ENCODE measurements at places on chromosomes 3 and 15. TPM values are rescaled to one million over a fixed set of nuclear protein-coding genes. Genes with fewer than 3 reads are reported as not detected.

Gene SPTBN5
- total RNA-seq: 0.14 TPM

DNA sequence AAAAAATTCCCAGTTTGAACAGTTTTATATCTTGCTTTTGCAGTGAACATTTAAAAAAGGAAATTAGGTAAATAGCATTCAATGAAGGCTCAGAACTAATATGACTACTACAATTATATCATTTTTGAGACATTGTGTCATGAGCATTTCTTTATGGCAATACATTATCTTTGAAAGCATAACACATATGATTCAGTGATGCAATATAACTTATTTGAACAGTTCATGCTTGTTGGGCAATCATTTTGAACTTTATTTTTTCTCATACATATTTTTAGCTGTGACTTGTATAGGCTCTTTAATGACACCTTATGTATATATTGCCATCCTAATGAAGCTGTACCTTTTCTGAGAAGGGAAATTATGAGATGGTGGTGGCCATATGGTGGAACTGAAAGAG lies 828.6 kb upstream of the NR2F2 start:
- no peak for DNase-seq

Gene ANKUB1
- not detected for total RNA-seq

Gene RBM5
- 94.1 TPM for total RNA-seq

Gene NXPE3
- total RNA-seq: 16.9 TPM

GRCh38 chr15:89783111-89783860 lies 7.2 kb downstream of the MESP2 start:
- no peak for DNase-seq

- no peak for DNase-seq
These were observed 38.3 kb upstream of the IL12A start for GRCh38 chr3:159950156-159950898.

- no peak for DNase-seq
These were observed 828 bp downstream of the U2SURP start for GRCh38 chr3:143002083-143002712.

Gene OXSM
- total RNA-seq: 15.1 TPM

- DNase-seq: peak; percentile 76
These were observed 1.4 kb upstream of the RAP2B start for GRCh38 chr3:153160451-153161137.

Gene CDHR4
- not detected for total RNA-seq

DNA sequence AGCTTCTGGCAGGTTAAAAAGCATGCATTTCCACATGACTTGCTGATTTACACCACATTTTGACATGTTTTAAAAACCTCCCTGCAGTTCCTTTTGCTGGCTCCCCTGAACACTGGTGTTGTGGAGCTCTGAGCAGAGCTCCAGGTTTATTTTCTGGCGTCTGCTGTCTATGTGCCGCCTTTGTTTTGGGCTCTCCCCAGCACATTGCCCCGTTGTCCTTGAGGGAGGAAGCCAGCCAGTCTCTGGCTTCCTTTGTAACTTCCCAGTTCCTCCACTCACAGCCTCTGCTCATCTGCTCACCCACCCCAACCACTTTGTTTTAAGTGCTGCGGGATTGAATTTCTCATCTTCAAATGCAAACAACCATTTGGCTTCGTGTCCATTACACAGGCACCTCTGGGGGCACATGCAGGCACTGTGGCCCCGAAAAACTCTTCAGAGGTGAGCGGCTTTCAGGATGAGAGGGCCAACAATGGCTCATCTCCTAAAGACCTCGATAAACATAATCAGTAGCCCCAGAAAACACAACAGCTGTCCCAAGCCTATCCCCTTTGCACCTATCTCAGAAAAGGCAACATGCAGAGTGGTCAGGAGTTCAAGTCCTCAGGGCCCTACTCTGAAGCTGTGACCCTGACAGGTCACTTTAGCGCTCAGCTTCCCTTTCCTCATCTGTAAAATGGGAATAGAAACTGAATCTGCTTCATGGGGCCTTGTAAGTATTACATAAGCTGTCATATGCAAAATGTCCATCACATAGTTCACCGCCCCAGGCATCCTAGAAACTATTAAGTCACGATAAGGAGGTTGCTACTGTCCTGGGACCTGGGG lies 1.3 kb upstream of the MEF2A start:
- DNase-seq: no peak

DNA sequence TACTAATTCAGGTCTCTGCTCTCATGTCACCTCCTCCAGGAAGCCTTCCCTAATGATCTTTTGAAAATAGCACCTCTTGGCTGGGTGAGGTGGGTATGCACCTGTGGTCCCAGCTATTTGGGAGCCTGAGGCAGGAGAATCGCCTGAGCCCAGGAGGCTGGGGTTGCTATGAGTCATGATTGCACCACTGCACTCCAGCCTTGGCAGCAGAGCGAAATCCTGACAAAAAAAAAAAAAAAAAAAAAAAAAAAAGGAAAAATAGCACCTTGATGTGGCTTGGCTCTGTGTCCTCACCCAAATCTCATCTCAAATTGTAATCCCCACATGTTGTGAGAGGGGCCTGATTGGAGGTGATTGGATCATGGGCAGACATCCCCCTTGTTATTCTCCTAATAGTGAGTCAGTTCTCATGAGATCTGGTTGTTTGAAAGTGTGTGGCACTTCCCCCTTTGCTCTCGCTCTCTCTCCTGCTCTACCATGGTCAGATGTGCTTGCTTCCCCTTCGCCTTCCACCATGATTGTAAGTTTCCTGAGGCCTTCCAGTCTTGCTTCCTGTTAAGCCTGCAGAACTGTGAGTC lies 11.2 kb upstream of the RNU6-1 start:
- no peak for DNase-seq

Gene FSIP1
- 0.62 TPM for total RNA-seq

Gene ZPLD1
- total RNA-seq: 0.41 TPM

- DNase-seq: no peak
These were observed 847 bp downstream of the WHAMM start for GRCh38 chr15:82810061-82810889.

- DNase-seq: no peak
These were observed 175.1 kb downstream of the CD47 start for GRCh38 chr3:107915706-107916105.

DNA sequence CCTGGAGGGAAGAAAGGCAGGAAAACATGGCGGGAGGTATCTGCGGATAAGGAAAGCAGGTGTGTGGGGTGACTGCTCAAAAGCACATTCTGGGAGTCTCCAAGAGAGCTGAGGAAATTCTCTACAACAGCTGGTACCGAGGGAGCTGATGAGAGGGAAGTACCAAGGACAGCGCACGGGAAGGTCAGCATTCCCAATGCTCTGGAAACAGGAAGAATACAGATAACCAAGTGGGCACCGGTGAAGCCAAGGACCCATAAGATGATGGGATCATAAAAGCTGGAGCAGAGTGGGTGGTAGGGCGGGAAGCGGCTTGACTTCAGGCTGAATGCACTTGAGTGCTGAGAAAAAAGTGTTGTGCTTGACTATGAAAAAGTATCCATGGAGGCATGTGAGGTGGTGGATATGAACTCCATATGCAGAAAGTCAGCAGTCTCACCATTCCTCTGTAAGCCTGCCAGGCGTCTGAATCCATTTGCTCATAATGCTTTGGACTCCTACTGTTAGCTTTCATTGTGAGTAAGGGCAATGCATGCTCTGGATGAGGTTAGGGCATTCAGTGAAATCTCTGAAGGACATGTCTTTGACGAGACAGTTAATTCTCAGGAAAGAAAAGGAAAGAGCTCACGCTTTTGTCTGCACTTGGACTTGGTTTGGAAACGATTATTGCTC lies 215.5 kb downstream of the NR1D2 start:
- DNase-seq: no peak

DNA sequence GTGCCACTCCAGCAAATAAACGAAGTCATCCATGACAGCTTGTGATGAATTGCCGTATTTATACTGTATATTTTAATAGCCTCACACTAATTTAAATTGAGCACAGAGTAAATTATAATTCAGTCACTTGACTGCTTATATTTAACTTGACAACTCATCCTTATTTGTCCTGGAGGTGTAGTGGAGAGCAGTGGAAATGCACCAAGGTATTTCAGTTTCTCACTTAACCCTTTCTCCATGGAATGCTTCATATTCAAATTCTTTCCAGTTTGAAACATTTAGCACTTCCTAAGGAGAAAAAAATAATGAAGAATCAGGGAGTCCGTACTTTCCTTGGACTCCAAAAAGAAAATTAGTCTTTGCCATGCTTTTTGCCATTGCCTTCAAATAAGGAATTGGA lies 99.0 kb downstream of the MAP2K5 start:
- no peak for DNase-seq

- no peak for DNase-seq
These were observed 76.7 kb upstream of the STRIT1 start for GRCh38 chr3:155370198-155370597.

DNA sequence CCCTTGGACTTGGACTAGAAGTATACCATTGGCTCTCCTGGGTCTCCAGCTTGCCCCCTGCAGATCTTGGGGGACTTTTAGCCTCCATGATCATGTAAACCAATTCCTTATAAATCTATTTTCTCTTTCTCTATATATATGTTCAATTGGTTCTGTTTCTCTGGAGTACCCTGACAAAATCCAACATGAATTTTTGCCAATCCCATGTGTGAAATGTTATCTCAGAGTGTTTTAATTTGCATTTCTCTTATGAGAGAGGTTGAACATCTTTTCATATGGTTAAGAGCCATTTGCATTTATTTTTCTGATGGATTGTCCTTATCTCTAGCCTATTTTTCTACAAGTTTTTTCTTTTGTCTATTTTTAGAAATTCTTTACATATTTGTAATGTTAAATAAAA lies 131.7 kb upstream of the NEO1 start:
- no peak for DNase-seq

DNA sequence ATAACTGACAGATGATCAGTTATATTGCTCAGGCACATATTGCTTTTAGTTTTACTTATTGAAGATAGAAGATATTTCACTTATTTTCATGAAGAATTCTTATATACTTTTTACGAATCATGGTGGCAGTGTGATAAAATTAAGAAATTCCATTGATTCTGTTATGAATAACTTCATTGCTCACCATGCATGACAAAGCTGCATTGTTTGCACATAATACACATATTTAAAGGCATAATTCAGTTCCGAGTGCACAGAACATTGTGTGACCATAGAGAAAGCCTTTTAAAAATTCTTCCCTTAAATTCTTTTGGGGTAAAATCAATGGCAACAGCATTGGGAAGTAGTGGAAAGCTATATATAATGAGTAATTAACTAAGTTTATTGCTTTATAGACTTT lies 82.5 kb upstream of the NAALADL2 start:
- DNase-seq: no peak

Gene EXD1
- total RNA-seq: not detected

DNA sequence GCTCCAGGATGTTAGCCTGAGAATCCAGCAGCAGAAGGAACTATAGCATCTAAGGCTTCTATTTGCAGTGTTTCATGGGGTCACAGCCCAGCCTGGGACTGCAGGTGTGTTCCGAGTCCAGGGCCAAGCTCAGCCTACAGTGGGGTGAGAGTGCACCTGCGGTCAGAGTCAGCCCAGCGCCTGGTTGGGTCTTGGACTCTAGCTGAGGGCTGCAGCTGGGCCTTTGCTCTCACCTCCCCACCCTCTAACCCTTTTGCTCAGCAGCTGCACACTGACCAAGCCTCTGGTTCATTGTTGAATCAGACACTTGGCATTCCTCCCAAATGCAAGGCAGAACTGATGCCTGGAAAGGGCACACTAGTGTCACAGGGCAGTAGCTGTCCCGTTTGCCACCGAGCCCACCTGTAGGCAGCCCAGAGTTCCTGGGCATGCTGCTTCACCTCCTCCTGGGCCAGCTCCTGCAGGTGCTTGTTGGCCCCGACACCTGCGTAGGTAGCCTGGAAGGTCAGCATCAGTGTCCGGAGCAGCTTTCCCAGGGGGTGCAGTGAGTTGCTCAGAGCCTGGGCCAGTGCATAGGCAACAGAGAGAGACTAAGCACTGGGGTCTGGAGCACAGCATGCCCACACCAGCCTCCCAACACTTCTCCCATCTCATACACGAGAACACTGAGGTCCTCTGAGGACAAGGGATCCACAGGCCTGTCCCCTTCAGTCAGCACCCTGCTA lies 17.5 kb downstream of the ALS2CL start:
- no peak for DNase-seq

GRCh38 chr3:4454142-4454541 lies 12.9 kb downstream of the SUMF1 start:
- no peak for DNase-seq

DNA sequence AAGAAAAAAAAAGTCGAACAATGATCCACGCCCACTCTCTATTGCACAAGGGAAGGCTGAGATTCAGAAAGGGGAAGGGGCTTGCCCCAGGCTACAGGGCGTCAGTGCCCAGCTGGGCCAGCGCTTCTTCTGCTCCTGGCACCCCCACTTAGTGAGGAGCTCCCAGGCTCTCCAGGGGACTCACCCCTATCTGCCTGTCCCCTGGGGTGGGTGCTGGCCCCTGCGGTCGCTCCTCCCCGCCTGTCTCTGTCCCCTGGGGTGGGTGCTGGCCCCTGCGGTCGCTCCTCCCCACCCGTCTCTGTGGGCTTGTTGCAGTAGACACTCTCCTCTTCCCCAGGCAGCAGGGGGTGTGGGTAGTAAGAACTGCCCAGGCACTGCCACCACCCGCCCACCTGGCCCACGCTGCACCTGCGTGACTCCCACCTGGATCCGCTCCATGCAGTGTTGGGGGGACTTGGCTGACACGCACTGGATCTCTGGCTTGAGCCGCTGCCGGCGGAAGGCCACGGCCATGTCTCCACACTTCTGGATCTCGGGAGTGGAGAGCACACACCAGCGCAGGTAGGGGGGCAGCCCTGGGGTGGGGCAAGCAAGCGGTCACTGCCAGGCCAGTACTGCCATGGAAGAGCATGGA lies 14.6 kb downstream of the MELTF start:
- DNase-seq: no peak

GRCh38 chr15:57298204-57298603 lies 78.1 kb upstream of the CGNL1 start:
- DNase-seq: no peak

DNA sequence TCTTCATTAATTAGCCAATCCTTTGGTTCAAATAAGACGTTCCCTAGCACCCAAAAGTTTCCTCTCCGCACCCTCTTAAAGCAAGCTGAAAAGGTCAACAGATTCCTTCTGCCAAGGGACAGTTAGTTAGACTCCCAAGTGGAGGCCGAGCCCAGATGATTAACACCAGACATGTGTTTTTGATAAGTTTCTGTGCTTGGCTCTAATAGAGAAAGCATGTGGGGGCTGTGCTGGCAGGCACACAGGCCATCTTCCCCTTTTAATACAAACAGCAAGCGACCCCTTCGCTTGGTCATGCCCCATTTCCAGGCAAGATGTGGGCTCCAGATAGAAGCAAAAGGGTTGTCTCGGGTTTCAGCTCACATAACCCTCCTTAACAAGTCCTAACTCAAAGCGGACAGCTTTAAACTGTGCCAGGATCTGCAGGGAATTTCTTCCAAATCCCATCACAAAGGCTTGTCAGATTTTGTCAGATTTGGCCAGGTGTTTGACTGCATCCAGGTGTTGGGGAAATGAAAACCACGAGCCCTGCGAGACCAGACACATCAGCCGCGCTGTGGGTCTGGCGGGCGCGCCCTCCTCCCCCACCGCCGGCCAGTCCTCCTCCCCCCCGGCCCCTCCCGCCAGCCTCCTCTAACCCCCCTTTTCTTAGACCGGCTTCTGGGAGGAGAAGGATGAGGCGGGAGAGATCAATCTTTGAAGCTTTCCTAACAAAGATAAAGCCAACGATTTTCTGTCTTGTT lies 3.3 kb downstream of the HES1 start:
- no peak for DNase-seq

Gene GOLGA6L1
- not detected for total RNA-seq

Gene ACSBG1
- not detected for total RNA-seq

GRCh38 chr15:87118435-87118834 lies 1038.8 kb downstream of the AGBL1 start:
- DNase-seq: no peak

Data from kidney epithelial cell (primary cell).